ENCODE measurements at places on chromosomes 11 and 22.

DNA sequence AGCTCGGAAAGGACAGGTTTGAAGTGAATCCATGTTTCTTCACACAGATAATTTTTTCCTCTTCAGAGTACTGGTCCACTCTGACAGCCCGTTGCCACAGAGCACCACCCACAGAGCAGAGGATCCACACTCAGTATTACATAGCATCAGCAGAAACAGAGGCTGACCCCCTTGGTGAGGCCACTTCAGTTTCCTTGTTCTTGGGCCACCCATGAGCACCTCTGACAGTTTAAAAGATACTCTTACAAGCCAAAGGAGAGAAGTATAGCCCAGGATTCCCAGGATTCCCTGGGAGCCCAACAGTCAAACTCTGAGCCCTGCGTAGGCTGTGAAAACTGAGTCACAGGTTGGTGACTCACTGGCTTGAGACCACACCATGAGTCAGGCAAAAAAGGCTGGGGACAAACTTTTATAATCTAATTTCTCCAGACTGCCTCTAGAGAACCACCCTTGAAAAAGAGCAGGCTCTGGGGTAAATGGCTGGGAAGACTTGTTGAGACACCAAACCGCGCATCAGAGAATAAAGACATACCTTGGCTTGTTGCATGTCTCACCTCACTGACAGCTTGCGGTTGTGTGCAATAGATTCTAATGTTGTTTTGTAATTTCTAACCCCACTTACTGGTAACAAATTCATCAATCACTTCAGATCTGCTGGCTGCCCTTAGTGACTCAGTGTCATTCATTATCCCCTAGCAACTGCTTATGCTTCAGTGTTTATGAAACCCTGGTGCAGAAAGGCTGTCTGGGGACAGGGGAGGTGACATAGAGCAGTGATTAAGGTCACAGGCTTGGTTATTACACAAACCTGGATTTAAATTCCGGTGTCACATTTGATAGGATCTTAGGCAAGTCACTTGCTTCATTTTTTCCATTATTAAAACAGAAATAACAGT, 56.9 kb upstream of the PRSS23 start:
- DNase-seq: peak; percentile 35

DNA sequence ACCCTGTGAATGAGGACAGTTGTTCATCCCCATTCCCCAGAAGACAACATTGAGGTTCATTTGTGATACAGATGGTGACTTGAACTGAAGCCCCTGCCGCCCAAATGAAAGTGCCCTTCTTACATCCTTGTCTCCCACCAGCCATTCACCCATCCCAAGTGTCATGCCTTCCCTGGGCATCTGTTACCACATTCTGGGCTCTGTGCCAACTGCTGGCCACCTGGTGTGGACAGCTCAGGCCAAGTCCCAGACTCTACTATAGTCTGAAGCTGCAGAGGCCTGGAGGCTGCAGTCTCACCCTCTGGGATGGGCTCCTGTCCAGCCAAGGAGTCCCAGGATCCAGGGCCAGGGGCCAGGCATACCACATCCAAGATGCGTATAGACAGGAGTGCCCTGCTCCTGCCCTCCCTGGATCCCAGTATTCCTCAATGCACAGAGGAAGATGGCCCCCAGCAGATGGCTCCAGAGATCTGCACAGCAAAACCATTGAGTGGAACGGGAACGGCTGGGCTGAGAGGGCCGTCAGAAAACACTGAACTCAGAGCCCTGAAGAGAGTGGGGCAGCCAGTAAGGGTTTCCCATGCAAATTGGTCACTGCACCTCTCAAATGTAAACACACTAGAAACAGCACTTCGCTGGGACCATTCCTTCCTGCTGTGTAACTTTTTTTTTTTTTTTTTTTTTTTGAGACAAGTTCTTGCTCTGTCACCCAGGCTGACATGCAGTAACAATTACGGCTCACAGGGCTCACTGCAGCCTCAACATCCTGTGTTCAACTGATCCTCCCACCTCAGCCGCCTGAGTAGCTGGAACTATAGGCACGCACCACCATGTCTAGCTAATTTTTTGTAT, 22.8 kb downstream of the ARRB1 start:
- DNase-seq: no peak

DNA sequence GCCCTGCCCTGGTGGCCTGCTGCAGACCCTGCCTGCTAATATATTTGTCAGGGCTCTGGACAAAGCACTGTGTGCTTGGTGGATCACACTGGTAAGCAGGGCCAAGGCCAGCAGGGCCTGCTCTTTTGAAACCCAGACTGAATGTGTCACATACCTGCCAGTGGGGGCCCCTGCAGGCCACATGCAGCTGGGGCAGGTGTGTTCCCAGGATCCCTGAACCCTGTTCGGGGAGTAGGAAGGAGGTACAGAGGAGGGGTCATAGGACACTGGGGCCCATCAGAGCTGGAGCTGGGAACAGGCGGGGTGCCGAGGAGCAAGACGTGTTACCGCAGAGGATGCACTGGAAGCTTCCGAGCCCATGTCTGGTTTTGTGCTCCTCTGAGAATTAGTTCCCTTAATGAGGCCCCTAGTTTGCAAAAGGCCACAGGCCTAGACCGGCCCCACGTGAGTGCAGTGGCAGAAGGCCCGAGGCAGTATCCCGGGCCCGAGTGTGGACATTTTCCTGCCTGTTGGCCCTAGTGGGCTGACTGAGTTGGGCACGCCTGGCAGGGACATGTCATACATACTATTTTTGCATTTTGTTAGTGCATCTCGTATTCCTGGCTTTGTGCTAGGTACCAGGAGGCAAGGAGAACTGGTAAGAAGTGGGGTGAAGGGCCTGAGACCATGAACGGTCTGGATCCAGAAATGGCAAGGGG, 11.2 kb upstream of the ACR start:
- no peak for DNase-seq

DNA sequence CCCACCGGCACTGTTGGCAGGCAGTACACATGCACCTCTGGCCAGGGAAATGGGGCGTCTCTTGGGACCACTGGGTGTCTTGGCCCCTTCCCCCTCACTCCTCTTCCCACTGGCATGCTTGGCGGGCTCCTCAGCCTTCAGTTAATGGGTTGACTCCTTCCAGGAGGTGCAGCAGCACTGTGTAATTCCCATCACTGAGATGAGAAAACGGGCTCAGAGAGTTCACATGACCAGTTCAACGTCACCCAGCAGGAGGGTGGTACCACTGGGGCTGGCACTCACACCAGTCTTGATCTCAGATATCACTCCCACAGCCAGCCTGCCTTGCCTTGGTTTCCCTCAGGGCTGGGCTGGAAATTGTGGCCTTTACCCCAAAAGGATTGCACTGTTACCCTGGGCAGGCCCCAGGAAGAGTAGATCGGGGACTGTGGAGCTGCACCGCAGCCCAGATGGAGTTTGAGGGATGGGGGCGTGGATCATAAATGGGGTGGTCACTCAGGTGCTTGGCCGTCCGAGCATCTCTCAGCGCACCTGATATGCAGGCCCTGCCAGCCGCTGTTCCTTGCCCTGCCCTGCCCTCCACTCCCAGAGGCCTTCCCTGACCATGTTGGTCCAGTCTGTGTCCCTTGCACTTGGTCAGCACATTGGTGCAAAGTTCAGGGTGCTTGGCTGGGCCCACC, 16.9 kb downstream of the CAPN5 start:
- no peak for DNase-seq

DNA sequence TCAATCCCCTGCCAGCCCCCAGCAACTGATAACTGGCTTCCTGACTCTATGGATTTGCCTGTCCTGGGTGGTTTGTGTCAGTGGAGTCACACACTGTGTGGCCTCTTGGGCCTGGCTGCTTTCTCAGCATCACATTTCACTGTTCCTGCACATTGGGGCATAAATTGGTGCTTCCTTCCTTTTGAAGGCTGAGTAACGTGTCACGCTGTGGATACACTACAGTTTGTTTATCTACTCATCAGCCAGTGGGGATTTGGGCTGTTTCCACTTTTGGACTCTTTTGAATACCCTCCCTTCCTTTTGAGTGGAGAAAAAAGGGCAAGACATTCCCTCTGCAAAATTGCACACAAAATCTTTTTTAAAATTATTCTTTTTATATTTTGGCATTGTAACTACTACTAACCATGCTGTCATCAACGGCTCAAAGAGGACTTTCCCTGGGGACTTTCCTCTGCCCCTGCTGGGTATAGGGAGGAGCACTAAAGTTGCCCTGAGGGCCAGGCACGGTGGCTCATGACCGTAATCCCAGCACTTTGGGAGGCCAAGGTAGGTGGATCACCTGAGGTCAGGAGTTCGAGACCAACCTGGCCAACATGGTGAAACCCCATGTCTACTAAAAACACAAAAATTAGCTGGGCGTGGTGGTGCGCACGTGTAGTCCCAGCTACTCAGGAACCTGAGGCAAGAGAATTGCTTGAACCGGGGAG, 7.8 kb upstream of the CELSR1 start:
- DNase-seq: no peak

- DNase-seq: no peak
Observed at GRCh38 chr11:75150879-75151278, at the start of gene SLCO2B1. SLCO2B1 (plus strand) TSS chr11:75151107; CDS start chr11:75151382, 275 bp downstream.

DNA sequence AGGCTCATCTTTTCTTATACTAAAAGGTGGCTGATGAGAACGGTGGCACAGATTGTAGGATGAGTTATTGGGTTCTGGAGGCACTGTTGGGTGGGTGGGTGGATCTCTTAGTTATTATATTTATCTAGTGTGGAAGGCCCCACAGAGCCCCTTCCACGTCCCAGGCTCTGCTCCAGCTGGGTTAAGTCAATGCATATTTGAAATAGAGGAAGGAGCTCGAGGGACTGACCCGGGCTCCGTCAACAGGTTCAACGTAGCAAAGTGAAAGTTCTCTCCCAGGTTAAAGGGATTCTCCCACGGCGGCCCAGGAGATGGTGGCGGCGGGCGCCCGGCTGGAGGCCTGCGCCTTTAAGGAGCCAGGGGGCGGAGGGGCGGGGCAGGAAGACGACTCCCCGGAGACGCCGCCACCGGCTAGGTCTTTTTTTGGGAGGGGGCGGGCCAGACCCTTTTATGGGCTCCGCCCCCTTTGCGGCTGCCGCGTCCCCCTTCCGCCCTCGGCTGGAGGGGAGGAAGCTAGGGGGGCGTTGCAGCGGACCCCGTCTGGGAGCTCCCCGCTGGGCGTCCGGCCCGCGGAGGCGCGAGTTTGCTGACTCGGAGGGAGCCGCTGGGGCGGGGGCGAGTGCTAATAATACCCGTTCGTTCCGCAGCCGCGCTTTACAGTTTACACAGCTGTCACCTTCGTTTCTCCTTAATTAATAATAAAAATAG, 1.5 kb upstream of the INPPL1 start:
- peak; percentile 97 for DNase-seq

- no peak for DNase-seq
Observed at GRCh38 chr11:60942219-60942618, 9.8 kb downstream of the SLC15A3 start.

GRCh38 chr11:1359556-1359955, 30.2 kb upstream of the BRSK2 start:
- DNase-seq: no peak

- no peak for DNase-seq
Observed at GRCh38 chr11:109133159-109133558, 288.8 kb upstream of the C11orf87 start.

DNA sequence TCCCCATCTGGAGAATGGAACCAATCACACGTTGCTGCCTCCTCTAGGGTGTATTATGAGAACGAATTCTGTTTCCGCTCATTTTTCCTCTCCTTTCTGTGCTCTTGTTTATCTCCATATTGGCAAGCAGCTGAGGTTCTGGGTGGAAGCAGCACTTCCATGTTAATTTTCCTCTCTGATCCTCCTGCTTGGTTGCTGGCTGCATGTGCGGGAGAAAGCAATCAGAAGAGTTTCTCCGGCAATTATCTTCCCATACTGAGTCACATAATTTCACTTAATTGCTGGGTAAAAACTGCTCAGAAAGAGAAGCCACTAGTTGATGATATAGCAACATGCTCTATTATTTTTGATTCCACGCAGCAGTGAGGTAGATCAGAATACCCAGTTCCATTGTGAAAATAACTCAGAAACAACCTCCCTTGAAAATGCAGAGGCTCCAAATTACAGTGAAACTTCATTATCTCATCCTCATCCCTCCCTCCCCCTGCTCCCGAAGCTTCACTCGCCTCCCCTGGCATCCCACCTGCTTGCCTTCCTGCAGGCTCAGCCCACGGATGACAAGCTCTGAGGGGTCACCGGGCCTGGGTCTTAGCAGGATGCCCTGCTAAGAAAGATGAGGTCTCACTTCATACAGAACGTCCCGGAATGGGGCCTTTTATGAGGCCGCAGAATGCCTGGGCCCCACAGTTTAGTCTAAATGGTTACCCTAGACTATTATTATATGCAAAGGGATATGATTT, 20.4 kb downstream of the FXYD6 start:
- DNase-seq: no peak

DNA sequence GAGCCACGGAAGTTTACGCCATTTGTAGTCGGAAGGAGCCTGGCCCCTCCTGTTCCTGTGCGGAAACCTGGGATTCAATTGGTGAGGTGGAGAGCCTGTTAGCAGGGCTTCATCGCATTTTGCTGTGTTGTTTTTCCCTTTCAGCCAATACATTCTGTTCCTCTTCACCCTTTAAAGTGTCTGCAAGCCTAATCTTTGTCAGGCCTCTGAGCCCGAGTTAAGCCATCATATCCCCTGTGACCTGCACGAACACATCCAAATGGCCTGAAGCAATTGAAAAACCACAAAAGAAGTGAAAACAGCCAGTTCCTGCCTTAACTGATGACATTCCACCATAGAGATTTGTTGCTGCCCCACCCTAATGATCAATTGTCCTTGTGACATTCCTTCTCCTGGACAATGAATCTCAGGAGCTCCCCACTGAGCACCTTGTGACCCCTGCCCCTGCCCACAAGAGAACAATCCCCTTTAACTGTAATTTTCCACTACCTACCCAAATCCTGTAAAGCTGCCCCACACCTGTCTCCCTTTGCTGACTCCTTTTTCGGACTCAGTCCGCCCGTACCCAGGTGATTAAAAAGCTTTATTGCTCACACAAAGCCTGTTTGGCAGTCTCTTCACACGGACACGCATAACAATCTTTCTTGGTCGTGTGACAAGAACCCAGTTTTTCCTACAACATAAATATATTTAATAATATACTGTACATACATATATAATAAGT, 37.1 kb upstream of the MMP12 start:
- DNase-seq: no peak

GRCh38 chr11:45489281-45489905, 176.0 kb downstream of the CHST1 start:
- DNase-seq: no peak

GRCh38 chr11:32312865-32313403, 122.4 kb downstream of the WT1 start:
- DNase-seq: peak; percentile 82

- peak; percentile 92 for DNase-seq
Observed at GRCh38 chr22:29310863-29311339, 4.5 kb downstream of the GAS2L1 start.

- no peak for DNase-seq
Observed at GRCh38 chr11:35998634-35999033, 54.8 kb downstream of the LDLRAD3 start.

GRCh38 chr22:44670220-44670988, 31.6 kb upstream of the PRR5 start:
- DNase-seq: no peak

GRCh38 chr11:689625-690024, 5.4 kb downstream of the DEAF1 start:
- no peak for DNase-seq

- no peak for DNase-seq
Observed at GRCh38 chr22:24407278-24407665, 20.1 kb upstream of the ADORA2A start.

- no peak for DNase-seq
Observed at GRCh38 chr11:105155679-105156078, 16.1 kb upstream of the CARD18 start.

- no peak for DNase-seq
Observed at GRCh38 chr11:12235553-12235946, 125.2 kb downstream of the MICAL2 start.

Measured in hematopoietic multipotent progenitor cell (in vitro differentiated cells).